ENCODE measurements at places on chromosomes 2 and 18.

DNA sequence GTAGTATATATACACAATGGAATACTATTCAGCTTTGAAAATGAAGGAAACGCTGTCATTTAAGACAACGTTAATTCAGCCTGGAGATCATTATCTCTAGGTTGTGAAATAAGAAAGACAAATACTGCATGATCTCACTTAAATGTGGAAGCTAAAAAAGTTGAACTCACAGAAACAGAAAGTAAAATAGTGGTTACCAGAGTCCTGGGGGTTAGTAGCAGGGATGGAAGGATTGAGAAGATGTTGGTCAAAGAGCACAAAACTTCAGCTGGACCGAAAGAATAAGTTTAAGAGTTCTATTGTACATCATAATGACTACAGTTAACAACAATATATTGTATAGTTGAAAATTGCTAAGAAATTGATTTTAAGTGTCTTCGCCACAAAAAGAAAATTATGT is 670.3 kb downstream of the NR4A2 start:
- no peak for DNase-seq

DNA sequence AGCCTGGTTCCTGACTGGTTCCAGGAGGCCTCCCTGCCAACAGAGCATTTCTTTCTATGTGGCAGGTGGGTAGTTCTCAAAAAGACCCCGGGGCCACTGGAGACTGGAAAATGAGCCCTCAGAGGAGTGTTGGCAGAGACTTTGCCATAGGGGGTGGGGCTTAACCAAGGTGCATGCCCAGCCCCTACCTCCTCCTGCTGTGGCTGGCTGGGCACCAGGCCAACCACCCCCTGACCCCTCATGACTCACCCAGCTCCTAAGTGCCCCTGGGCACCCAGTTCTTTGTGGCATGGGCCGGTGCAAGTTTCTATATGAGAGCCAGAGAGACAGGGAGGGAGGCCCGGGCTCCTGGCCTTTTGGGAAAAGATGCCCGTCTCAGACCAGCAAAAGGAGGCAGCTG is 98.2 kb upstream of the SMAD2 start:
- no peak for DNase-seq

DNA sequence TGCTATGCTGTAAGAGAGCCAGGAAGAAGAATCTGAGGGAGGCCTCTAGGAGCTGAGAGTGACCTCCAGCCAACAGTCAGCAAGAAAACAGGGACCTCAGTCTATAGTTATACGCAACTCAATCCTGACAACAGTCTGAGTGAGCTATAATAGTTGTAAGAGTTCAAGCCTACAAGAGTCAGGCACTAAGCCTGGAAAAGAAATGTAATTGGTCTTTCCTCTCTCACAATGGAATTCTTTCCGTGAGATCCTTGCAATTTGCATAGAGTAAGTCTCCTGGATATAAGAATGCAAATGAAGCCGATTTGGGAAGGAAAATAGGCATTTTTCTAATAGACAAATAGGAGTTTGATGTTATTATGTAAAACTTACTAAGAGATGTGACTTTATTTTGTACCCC is 1332.6 kb upstream of the CELF4 start:
- DNase-seq = no peak

- DNase-seq = no peak
Observed at GRCh38 chr2:226643030-226643945, 156.3 kb downstream of the IRS1 start.

GRCh38 chr2:176592216-176592615 is 323.0 kb downstream of the MTX2 start:
- no peak for DNase-seq

GRCh38 chr18:45203677-45204076 is 411.6 kb upstream of the SLC14A2 start:
- DNase-seq = no peak

GRCh38 chr2:65045651-65046050 is 10.6 kb upstream of the CEP68 start:
- no peak for DNase-seq

GRCh38 chr2:207437136-207437523 is 92.6 kb upstream of the CREB1 start:
- no peak for DNase-seq

DNA sequence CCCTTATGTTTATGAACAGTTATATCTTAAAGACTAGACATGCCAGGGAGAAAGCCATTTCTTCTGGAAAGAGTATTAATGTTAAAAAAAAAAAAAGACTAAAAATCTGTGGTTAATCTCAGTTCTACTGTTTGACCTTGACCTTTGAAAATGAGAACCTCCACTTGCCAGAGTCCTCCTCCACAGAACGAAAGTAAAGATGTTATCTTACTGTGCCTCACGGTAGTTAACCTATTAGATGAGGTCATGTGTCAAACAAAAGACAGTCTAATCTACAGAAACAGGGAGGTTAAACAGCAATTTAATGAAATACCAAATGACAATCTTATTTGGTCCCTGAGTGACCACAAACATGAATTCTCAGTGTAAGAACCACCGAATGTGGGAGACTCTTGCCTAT is 51.2 kb downstream of the SLC14A2 start:
- no peak for DNase-seq

DNA sequence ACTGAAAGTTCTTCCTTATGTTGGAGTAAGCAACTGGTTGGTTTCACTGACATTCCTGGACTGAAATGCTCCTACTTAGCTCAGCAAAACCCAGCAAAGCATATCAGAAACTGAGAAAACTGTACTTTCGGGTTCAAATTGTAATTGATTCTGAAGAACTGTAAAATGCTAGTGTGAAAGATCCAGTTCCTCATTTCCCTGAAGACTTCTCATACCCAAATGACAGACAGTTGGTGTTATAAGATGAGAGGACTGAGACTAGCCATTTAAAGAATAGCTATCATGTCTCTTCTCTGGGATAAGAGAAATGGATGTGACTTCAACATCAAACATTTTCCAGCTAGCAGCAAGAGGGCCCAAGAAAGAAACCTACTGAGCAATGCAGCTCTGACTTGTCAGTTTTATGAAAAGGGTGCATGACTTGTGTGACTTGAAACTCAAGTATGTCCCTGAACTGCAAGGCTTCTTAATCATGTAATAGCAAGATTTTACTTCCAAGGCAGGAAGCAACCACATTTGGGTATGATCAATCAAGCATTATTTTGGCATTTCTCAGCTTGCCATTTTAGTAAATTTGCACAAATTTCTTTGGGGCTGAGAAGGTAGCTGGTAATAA is 420.3 kb upstream of the MMADHC start:
- DNase-seq = no peak

GRCh38 chr2:65198737-65199136 is 28.9 kb upstream of the ACTR2 start:
- DNase-seq = no peak

DNA sequence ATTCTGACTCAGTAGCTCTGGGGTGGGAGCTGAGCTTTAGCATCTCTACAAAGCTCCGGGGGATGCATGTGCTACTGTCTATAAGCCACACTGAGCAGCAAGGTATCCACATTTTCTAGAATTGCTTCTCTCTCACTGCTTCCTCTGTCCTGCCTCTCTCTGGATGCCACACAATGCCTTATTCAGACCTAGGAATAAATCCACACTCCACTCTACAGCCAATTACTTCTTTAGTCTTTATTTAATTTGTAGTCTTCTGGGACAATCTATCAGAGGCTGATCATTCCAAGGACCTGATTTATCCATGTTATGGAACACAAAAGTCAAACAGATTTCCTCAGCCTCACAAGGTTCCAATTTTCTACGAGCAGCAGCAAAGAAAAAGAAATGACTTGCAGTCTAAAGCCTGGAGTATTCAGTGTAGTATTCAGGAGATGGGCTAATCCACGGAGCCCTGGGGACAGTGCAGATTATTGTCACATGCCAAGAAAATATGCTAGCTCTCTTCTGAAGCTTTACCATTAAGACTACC is 4.4 kb downstream of the BCL2 start:
- no peak for DNase-seq

GRCh38 chr2:12277241-12278034 is 439.3 kb upstream of the TRIB2 start:
- DNase-seq = no peak

GRCh38 chr18:36247036-36247435 is 50.5 kb upstream of the FHOD3 start:
- DNase-seq = no peak

DNA sequence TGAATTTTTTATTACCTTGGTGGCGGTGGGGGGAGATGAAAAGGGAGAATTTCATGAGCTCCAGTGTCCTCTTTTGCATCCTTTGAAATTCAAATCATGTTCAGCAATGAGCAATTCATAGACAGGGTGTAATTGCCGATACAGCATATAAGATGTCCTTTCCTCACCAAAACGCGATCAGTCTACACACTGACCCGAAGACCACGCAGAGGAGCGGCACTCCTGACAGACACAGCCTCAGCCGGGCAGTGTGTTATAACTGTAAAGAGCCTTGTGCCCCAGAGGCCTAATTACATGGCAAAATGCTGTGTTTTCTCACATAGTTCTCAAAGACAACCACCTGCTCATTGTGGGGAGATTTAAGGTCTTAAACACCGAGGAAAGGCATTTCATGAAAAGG is 38.4 kb upstream of the APCDD1 start:
- no peak for DNase-seq

GRCh38 chr18:23237524-23238151 is 102.4 kb downstream of the CABLES1 start:
- no peak for DNase-seq

GRCh38 chr2:240618776-240619175 is 6.5 kb upstream of the GPR35 start:
- DNase-seq = no peak

DNA sequence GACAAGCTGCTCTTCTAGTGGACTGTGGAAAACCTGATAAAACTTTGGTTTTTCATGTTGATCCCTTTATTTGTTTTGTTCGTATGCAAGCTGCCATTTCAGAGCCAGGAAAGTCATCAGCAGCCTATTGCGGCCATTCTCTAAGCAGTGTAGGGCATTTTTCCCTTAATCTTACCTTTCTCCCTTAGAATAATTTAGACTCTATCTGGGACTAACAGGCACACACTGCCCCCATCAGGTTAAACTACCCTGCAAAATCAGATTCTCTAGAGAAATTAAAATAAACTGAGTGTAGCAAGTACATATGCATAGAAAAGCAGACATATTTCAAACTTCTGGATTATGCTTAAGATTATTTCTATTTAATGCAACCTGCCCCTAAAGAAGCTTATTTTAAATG is 347.5 kb downstream of the METTL4 start:
- DNase-seq = no peak

DNA sequence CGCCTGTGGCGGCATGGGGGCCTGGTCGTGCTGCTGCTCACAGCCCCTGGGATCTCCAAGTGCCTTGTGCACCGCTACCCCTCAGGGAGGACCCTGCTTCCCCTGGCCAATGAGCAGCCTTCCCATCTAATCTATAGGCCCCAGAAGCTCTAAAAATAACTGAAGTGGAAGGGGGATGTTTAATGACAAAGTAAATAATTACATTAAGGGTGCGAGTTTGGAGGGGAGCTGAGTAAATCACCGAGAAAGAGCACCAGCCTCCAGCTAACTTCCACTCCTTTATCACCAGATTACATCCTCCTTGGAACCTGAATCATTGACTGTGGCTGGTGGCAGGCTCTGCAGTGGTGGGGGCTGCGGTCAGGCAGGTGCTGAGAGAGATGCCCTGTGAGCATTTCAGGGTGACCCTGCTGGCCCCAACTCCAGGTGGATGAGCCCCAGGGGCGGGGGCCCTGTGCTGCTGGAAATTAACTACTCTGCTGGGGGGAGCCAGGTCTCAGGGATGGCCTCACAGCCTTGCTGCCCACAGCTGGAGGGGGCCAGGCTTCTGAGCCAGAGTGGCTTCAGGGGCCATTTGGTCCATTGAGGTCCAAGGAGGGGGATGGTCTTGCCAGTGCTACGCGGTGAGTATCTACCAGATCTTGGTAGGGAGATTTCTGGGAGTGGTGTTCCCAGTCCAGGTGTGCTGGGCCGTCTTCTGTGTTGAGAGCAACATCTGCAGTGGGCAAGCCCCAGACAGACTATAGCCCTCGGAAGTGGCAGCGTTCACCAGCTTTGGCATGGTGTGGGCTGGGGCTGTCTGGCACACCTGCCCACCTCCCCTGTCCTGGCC is 74.2 kb downstream of the GLI2 start:
- DNase-seq = no peak

DNA sequence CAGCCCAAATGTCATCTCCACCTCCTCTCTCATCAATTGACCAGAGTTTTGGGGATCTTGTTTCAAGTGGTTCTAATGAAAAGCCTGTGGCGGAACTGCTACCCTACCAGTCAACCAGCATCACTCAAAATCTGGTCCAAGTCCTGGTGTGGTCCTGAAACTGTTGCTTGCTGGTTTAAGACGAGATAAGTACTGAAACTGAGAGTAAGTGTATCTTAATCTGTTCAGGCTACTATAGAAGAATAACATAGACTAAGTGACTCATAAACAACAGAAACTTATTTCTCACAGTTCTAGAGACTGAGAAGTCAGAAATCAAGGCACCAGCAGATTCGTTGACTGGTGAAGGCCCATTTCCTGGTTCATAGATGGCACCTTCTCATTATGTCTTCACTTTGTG is 879 bp upstream of the GALNT5 start:
- DNase-seq = no peak

DNA sequence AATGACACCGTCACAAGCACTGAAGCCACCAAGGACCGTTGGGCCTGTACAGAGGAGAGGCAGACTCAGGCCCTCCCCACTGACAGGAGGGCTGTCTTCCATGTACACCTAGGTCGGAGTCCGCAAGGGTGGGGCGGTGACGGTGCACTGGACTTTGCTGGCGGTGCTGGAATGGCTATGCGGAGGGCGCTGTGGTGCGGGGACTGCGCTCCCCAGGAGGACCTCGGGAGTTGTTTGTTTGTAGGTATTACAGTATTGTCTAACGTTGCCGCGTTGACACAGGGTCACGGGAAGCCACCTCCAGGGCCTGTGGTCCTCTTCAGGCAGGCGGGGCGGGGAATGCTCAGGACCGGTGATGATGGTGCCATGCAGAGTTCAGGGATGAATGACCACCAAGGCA is 126.2 kb downstream of the TPO start:
- no peak for DNase-seq

All from vagina (tissue), 2 donors.